CD4-positive, alpha-beta T cell treated with Interleukin-4 for 1 hour (primary cell): ENCODE measurements at places on chromosomes 16 and 17.

DNA sequence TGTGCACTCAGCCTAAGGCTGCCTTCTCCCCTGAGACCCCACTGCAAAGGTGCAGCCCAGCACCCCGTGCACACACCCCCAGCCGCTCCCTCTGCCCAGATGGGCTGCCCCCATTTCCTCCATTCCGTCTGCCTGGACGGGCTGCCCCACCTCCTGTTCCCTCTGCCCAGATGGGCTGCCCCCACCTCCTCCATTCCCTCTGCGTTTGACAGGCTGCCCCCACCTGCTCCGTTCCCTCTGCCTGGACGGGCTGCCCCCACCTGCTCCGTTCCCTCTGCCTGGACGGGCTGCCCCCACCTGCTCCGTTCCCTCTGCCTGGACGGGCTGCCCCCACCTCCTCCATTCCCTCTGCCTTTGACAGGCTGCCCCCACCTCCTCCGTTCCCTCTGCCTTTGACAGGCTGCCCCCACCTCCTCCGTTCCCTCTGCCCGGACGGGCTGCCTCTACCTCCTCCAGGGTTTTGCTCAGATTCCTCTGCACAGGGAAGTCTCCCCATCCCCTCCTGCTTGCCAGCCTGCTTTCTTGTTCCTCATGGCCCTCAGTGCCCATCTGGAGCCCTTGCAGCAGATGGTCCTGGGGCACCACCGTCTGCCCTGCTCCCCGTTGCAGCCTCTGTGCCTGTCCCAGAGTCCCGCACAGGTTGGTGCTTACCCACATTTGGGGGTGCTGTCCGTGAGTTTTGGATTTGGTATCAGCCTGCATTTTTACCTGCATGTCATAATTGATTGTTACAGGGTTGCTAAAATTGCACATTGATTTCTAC, 23.4 kb upstream of the IL17C start:
- no peak for DNase-seq

GRCh38 chr16:11672206-11673090, 4.2 kb downstream of the SNN start:
- peak; percentile 69 for DNase-seq

GRCh38 chr16:49158029-49158642, 123.5 kb downstream of the CBLN1 start:
- no peak for DNase-seq

- DNase-seq, result no peak
These were observed 634 bp downstream of the SLC2A4 start for GRCh38 chr17:7281953-7282751.

DNA sequence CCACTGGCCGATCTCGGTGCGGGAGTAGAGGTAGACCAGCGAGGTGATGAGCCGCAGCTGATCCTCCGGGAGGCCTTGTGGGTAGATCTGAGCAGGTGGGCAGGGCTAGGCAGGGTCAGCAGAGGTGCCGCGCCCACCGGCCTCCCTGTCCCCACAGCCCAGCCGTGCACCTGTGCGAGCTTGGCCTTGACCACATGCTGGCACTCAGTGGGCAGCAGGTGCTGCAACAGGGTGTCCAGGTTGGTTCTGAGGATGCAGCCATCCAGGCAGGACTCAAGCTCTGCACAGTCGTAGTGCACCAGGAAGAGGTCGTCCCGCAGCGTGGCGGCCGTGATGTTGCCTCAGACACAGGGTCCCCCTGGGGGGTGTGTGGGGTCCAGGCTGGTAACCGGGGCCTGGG, 12.4 kb downstream of the MSLN start:
- DNase-seq, result no peak

- no peak for DNase-seq
These were observed 21.1 kb downstream of the CEP95 start for GRCh38 chr17:64527914-64528313.

DNA sequence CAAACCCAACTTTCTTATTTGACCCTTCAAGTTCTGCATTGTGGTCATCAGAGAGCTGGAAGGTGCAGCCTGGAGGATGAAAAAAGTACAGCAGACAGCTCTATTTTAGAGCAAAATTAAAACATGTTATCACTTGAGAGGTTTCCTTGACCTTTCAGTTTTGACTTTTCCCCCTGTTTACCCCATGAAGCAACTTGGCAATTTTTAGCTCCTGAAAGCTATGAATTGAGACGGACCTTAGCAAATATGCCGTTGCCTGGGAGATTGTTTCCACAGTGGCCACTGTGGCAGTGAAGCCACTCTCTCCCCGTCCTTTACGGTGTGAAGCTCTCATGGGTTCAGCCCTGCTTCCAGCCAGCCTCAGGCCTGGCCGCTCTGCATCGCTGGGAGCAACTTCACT, 398.6 kb downstream of the CPPED1 start:
- DNase-seq, result no peak
